ENCODE measurements at places on chromosomes 3 and 15. TPM values are rescaled to one million over a fixed set of nuclear protein-coding genes. Genes with fewer than 3 reads are reported as not detected.

- DNase-seq = no peak
Observed at GRCh38 chr3:10331320-10331719, 10.4 kb upstream of the SEC13 start.

Gene GLT8D1
- total RNA-seq = 54.4 TPM

DNA sequence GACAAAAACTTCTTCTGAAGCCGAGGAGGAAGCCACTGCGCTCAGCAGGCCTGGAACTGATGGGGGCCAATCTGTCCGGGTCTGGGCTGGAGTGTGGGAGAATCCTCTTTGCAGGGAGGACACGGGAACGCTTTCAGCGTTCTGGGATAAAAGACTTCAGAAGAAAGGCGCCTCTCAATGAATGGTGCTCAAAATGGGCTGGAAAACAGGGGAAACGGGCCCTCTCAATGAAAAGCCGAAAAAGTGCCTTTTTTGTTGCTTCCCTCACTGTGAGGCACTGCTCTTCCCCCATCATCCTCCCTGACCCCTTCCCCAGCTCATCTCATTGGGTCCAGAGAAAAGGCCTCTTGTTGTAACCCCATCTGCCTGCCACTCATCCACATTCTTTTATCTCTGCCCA lies 119.5 kb upstream of the LRIG1 start:
- DNase-seq = no peak

DNA sequence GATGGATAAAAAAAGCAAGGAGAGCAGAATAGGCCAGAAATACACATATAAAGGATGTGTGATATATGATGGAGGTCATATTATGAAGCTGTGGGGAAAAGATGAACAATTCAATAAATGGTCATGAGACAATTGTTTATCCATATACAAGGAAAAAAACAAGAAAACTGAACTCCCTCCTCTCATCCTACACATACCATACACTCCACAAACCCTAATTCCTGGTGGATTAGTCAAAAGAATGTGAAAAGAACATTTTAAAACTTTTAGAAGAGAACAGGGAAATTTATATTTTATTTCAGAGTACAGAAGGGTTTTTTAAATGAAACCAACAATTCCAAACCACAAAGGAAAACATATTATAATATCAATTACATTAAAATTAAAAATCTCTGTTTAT lies 34.5 kb upstream of the NR2E3 start:
- no peak for DNase-seq

Gene PXYLP1
- 15.2 TPM for total RNA-seq

All from thoracic aorta (tissue), 2 donors.